ENCODE measurements at places on chromosomes 2 and 18.

DNA sequence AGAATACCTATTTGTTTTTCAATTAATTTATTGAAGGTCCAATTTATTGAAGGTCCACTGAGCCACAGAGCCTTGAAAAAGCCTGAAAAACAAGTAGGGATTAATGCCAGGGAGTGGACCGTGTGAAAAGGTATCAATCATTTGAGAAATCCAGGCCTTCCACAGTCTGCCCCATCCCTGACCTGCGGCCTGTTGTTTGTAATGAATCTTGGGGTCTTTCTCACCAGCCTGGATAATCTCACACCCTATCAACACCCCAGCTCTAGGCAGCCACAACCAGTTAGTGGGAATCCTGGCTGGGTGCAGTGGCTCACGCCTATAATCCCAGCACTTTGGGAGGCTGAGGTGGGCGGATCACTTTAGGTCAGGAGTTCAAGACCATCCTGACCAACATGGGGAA lies 47.8 kb downstream of the TNFRSF11A start:
- DNase-seq: no peak

DNA sequence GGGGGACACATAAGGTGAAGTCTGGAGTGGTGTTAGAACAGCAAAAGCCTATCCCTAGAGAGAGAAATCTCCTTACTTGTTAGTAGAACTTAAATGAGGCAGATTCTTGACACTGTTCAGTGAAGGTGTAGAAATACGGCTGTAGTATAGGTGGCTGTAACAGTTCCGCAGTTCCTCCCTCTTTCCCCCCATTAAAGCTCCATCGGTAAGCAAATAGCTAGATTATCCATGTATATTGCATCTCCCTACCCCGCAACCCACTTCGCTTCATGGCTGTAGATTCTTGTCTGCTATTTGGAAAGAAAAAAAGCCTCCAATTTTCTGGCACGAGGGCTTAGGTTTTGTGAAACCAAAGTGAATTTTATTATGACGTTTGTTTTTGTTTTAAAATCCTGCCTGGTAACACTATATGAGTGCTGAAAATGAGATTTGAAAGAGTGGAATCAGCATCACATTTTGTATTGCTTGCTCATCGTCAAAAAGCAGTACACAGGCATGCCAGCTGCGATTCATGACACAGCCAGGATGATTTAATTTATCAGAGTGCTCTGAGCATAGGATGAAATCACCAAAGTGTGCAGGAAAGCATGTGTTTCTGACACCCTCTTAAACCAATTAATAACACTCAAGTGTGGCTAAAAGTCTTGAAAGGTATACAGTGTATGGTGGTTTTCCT lies 1.4 kb downstream of the FAM171B start:
- DNase-seq: no peak

- no peak for DNase-seq
Measured at GRCh38 chr18:79940126-79940813, 11.2 kb downstream of the SLC66A2 start.

GRCh38 chr18:60259052-60259681 lies 113.4 kb downstream of the MC4R start:
- no peak for DNase-seq

DNA sequence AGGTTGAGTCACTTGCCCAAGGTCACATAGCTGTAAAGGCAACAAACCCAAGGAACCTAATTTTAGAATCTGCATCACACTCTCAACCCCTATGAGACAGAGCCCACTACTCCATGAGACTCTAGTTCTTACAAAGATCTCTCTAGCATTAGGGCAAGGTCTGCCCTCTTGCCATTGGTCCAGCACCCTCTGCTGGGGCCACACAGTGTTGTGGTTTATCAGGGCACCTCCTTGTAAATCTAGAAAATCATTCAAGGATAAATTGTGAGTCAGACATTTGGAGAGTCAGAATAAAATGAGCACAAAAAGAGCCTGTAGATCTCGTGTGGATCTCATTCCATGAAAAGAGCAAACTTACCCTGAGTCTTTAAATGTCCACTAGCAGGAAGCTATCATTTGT lies 91.2 kb downstream of the SLC8A1 start:
- no peak for DNase-seq

DNA sequence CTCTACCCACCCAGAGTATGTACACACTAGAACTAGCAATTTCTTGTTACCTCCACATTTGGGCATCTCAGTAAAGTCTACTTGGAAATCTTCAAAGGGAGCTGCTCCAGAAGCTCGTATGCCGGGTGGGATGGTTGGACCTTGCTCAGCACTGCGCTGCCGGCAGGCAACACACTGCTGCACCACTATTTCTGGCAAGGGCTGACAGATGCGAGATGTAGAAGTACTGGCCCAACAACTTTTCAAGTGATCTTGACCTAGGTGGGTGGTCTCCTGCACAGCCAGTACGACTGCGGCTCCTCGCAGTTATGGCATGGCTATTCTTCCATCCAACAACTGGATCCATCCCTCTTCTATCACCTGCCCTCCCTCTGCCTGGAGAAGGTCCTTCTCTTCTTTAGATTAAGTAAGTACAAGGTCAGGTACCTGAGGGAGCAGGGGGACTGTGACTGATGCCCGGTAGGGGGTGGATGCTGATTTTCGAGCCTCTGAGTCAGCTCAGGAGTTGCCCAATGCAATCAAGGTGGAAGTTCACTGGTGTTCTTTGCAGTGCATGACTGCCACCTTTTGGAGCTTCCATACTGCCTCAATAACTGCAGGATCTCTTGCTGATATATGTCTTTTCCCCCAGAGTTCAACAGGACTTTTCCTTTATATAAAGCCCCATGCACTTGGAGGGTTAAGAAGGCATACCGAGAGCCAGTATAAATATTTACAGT lies 100.4 kb upstream of the SLC1A4 start:
- DNase-seq: no peak

GRCh38 chr18:74513883-74514205 lies 17.7 kb downstream of the CNDP2 start:
- no peak for DNase-seq

Measured in T follicular helper cell (primary cell).